ENCODE measurements at places on chromosomes 16 and 17.

DNA sequence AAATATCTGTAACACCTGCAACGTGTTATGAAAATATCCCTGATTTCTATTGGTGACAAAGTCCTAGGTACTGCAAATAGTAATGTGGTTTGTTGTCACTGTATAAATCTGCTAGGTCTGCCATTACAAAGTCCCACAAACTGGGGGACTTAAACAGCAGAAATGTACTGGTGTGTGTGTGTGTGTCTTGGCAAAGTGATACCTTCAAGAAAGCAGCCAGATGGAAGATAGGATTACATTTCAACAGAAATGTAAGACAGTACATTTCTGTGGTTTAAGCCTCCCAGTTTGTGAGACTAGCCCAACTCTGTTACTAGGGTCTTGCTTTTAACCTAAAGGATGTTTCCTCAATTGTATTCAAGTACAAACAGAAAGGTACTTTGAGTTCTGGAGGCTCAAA lies 531.7 kb downstream of the NPIPA7 start:
- DNase-seq = no peak

- DNase-seq = no peak
These were observed 116.6 kb upstream of the C17orf78 start for GRCh38 chr17:37259030-37259735.

GRCh38 chr16:56956756-56957155 lies 5.0 kb upstream of the CETP start:
- no peak for DNase-seq

DNA sequence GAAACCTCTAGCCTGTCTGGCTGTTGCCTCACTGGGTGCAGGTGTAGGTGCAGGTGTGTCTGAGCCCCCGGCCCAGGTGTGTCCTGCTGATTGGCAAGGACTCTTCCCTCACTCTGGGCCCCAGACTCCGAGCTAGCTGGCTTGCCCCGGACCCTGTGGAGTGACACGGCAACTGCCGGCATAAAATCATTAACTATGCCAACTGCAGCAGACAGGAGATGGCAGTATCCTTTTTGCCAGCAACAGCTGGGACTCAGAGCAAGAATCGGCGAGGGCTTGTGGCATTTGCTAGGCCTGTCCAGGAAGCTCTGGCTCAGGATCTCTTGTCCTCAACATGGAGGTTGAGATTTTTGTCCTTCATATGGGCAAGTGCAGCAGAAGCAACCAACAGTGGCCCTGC lies 20.8 kb downstream of the CIAPIN1 start:
- DNase-seq = no peak

DNA sequence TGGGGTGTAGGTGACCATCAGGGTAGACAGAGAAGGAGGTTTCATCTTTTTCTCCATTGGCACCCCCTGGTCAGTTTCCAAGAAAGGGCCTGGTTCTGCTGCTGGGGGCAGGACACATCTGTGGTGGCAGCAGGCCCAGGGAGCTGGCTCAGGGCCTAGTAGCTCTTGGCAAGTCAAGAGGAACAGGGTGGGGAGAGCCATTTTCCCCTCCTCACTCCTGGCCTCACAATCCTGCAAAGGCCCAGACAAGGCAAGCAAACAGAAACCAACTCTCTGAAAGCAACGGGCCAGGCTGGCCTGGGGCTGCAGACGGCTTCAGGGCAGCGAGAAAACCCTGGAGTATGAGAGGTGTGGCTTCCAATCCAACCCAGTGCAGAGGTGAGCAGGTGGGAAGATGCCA lies 192.9 kb upstream of the DYNLRB2 start:
- DNase-seq = no peak

GRCh38 chr17:5467416-5467815 lies 1.4 kb downstream of the DHX33 start:
- DNase-seq = no peak
